ENCODE measurements at places on chromosomes 5 and 9.

DNA sequence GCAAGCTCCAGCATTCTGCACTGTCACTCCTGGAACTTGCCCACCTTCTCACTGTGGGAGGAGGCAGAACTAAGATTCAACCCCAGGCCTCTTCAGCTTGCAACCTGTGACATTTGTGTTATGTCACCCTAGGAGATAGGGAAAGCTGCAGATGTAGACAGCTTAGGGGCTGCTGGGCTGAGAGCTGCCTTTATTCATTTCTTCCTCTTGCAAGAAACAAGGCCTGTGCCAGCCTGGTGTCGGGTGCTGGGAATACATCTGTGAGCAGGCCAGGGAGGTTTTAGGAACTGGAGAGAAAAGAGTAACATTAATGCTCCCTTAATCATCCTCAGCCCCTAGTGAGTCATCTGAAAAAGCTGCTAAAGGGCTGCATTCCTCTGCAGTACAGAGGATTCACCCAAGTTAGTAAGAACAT, 101.8 kb downstream of the FGF18 start:
- DNase-seq = peak; percentile 58

DNA sequence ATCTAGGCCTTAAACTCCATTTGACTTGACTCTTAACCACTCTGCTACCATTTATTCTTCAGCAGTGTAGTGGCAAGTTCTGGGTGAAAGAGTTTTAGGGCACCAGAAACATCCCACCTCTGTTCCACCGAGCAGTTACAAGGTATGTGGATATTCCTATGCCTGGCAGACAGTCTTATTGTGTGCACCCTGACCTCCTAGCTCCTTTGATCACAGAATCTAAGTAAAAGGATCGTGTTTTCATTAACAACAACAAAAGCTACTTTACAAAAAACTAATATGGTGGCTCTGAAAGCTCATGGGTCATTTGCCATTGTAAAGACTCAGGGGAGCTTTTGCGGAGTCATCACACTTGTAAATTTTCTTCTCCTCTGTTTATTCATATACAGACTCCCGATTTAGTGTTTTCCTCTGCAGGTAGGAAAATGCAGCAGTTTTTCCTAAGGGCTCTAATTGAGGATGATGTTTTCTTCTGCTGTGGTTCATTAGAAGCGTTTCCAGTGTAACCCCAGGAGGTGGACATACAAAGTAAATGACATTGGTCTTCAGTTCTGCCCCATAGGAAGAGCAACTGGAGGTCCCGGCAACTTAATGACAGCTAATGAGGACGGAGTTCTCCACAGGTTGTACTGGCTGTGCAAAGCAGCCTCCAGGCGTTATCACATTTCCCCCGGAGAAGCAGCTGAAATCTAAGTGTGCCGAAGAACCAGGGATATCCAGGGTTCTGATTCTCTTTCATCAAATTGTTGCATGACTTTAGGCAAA, 78.2 kb downstream of the ATP10B start:
- no peak for DNase-seq

DNA sequence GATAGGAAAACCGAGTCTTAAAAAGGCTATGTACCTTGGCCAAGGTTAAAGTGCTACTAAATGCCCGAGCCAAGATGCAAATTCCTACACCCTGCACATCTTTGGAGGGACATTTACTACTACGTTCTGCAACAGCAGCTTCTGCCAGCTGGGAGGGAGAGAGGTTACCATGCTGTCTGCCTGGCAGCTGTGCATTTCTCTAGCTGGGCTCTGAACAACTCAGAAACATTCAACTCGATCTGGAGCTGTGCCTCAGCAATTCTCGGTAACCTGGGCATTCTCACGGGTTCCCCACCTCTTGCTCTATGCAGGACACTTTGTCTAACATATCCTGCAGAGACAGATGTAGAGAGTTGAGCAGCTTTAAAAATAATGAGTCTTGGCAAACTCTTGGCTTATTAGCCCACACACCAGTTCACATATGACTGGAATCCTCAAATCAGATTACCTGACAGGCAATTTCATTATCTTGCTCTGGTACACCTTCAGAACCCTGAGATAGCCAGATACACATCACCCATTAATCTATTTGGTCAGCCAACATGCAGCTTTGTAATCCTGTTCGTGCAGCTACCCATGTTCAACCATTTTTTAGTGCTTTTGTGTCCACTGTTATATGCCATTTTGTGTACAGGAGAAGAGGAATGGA, 115.8 kb downstream of the EFNA5 start:
- no peak for DNase-seq

DNA sequence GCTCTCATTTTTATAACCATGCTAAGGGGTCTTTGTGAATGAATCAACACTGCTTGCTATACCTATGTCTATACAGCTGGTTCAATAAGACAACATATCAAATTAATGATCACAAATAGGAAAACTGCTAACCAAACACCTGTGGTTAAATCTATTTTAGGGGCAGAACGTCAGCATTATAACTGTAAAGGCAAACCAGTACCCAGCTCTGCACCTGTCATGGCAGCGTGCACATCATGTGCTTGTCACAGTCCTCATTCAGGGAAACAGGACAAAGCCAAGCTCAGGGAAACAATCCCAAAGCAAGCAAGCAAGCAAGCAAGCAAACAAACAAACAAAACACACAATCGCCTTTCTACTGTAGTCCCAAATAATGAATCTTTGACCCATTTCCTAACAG, 277.7 kb upstream of the DAP start:
- no peak for DNase-seq

GRCh38 chr5:179357031-179357430, 11.8 kb upstream of the ADAMTS2 start:
- DNase-seq = no peak

GRCh38 chr5:669111-669841, 23.9 kb downstream of the TPPP start:
- no peak for DNase-seq

GRCh38 chr9:74663439-74663838, 166.3 kb downstream of the RORB start:
- DNase-seq = no peak

- peak; percentile 65 for DNase-seq
Observed at GRCh38 chr9:86176468-86176867, 77.1 kb upstream of the GOLM1 start.

GRCh38 chr5:169099801-169100734, 200.9 kb downstream of the SLIT3 start:
- DNase-seq = peak; percentile 28

DNA sequence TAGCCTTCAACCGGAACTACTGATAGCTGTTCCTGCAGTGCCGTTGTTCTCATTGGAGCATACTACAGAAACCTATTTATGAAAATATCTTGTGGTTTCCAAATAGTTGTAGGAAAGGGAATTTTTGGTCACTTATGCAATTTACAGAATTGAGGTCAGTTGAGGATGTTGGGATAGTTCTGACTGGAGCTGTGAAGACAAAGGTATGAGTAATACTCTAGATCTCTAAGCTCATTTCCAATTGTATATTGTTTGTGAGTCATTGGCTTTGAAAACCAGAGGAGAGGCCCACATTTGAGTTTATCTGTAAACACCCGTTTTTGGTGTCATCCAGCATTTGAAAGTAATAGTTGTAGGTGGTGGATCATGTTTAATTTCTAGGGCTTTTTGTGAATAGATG, 561.3 kb upstream of the WWC1 start:
- no peak for DNase-seq

GRCh38 chr5:66633754-66634153, 37.6 kb downstream of the MAST4 start:
- no peak for DNase-seq

DNA sequence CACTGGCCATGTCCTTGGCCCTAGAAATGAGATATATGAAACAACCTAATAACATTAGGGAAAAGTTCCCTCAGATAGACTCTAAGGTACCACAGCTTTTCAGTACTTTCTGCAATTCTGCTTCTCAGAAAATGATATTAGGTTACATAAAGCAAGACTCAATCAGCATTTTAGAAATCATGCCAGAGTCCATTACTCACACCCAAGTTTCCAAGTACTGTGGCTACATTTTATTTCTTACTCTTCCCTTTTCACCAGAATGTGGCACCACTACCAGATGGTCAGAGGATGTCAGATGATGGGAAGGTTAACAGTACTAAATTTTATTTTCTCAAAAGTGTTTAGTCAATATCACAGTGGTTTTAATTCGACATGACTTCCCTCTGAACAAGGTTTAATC, 217.2 kb downstream of the MLLT3 start:
- no peak for DNase-seq

- DNase-seq = no peak
Observed at GRCh38 chr9:37528652-37529471, 43.1 kb downstream of the POLR1E start.

DNA sequence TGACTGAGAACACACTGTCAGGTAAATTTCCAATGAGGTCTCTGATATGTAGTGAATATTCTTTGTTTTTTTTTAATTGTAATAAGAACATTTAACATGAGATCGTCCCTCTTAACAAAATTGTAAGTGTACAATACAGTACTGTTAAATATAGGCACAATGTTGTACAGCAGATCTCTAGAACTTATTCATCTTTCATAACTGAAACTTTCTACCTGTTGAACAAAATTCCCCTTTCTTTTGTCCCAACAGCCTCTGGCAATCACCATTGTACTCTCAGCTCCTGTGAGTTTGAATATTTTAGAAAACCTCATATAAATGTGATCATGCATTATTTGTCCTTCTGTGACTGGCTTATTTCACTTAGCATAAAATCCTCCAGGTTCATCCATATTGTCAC, 10.6 kb upstream of the PRLR start:
- DNase-seq = no peak

DNA sequence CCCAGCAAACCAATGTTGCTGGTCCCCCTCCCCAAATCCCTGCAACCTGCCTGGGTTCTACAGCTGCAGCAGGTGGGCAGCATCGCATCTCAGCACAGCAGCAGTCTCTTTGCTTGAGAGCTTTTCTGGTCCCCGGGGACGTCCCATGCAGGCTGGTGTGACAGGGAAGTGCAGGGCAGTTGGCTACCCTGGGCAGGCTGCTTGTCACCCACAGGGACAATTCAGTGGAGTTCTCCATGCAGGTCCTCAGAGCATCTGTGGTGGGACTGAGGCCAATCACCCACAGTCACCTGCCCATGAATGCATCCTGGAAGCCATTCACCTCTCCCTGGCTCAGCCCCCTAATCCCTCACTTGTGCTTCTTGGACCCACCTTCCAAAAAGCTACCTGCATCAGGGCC, 43.9 kb upstream of the SEMA4D start:
- no peak for DNase-seq

GRCh38 chr9:134330590-134330989, 4.3 kb downstream of the RXRA start:
- no peak for DNase-seq

DNA sequence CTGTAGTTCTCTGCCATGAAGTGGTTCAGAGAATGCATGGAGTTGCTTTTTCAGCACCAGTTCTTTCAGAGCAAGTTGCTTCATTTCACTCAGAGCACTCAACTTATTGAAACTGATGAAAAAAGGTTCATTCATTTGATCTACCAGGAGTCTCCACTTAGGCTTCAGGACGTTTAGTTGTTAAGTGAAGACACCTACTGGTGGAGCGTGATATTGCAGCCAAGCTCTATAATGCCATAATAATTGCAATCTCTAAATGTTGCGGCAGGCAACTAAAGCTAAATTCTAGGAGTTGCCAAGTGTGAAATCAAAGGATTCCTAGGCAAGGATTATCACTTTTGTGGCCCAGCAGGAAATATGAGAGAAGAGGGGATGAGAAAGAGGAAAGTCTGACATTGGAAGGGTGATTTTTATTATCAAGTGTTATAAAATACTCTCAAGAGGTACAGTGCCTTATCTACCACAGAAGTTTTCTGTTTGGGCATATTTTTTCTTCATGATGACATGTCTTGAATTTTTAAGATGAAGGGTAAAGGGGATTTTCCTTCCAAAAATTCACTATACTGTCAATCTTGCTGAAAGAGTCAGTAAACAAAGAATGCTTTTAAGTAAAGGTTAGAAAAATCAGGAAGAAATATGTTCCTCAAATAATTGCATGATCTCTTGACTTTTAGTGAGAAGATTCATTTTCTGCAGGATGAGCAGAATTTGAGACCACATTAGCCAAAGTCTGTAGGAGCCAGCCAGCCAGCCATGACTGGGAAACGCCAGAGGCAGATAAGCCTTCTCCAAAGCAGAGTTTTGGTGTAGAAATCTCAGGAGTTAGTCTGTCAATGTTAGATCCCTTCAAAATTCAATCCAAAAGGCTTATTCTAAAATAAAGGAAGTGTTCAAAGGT, 83.4 kb downstream of the SH3PXD2B start:
- DNase-seq = peak; percentile 12

GRCh38 chr9:10230512-10230911, 382.3 kb downstream of the PTPRD start:
- no peak for DNase-seq

DNA sequence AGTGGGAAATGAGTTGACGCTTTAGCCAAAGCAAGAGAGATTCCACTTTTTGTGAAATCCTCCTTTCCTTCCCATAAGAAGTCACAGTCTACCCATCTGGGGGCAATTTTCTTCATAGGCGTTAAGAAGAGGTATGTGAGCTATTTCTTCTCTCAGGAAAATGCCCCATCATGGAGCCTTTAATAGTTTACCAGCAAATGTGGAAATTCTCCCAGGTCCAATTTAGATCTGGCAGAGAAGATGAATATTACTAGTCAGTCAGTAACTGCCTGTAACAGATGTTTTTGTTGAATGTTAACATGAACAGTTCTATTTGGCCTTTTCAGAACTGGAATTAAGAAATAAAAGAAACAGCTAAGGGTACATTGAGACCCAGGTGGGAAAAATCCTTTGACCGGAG, 156.4 kb upstream of the RFX3 start:
- no peak for DNase-seq

GRCh38 chr5:146528236-146528635, 12.2 kb upstream of the GPR151 start:
- DNase-seq = no peak

- no peak for DNase-seq
Observed at GRCh38 chr9:99416007-99416406, 193.9 kb downstream of the SEC61B start.

DNA sequence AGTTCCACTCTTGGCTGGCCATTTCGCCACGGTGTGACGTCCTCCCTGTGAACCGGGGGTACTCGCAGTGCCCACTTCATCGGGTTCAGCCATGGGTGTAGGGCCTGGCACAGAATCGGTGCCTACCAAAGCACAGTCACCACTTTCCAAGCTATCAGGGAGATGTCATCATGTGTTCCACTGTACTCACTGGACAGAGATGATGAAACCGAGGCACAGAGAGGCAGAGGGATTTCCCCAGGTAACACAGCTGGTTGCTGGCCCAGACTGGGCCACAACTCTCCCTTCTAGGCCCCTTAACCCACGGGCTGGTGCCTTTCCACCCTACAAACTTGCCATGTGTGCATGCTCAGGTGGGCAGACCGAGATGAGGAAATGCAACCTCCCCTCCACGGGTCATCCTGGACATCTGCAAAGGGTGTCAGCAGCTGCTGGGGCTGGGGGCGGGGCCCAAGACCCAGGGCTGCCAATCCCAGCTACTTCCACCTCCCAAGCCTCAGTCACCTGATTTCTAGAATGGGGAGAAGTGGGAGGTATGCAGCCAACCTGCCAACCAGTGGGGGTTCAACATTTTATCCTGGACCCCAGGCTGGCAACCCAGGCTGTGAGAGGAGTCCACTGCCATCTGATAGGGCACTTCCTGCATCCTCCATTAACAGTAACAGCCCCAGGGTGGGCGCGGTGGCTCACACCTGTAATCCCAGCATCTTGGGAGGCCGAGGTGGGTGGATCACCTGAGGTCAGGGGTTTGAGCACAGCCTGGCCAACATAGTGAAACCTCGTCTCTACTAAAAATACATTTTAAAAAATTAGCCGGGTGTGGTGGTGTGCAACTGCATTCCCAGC, 893 bp upstream of the SH2D3C start:
- DNase-seq = no peak
